Lower lobe of right lung (tissue), 2 donors: ENCODE measurements at places on chromosomes 13 and 19. TPM values are rescaled to one million over a fixed set of nuclear protein-coding genes. Genes with fewer than 3 reads are reported as not detected.
A peak's percentile ranks its signal among the peaks of the same experiment; 100 is the strongest.

GRCh38 chr13:103351035-103351828 is 285.0 kb upstream of the SLC10A2 start:
- no peak overlapping the region for H3K4me3 ChIP-seq
- no peaks in the 10 kb centered on the region for H3K4me1 ChIP-seq
- H3K27me3 ChIP-seq = no peaks in the 10 kb centered on the region
- H3K36me3 ChIP-seq = no peaks in the 10 kb centered on the region
- no peak for DNase-seq

DNA sequence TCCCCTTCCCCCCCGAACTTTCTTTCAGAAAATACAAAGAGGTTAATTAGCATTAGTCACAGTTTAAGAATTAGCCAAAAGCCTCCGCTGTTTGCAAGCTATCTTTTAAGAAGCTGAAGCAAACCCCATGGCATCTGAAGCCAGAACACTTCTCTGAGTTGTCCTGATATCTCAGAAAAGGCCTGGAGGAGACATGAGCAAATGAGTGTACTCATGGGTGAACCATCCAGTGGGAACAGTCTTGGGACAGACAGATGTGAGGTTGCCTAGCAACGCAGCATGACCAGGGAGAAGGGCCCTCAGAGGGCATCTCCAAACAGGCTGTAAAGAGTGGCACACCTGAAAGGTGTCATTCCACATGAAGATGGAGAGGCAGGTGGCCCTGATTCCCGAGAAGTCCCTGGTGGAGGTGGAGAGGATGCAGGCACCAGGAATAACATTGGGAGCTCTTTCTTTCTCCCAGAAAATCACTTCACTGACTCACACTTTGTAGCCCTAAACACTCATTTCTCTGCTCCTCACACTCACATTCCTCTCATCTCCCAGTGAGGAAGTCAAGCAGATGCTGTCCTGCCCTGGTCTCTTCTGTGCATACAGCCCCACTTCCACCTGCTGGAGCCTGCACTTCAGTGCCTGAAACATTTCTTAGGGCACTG is 87.0 kb upstream of the TSHZ3 start:
- no peak for DNase-seq
- H3K36me3 ChIP-seq = no peaks in the 10 kb centered on the region
- H3K27ac ChIP-seq = no peak overlapping the region
- H3K4me3 ChIP-seq = no peak overlapping the region
- no peaks in the 10 kb centered on the region for H3K4me1 ChIP-seq

DNA sequence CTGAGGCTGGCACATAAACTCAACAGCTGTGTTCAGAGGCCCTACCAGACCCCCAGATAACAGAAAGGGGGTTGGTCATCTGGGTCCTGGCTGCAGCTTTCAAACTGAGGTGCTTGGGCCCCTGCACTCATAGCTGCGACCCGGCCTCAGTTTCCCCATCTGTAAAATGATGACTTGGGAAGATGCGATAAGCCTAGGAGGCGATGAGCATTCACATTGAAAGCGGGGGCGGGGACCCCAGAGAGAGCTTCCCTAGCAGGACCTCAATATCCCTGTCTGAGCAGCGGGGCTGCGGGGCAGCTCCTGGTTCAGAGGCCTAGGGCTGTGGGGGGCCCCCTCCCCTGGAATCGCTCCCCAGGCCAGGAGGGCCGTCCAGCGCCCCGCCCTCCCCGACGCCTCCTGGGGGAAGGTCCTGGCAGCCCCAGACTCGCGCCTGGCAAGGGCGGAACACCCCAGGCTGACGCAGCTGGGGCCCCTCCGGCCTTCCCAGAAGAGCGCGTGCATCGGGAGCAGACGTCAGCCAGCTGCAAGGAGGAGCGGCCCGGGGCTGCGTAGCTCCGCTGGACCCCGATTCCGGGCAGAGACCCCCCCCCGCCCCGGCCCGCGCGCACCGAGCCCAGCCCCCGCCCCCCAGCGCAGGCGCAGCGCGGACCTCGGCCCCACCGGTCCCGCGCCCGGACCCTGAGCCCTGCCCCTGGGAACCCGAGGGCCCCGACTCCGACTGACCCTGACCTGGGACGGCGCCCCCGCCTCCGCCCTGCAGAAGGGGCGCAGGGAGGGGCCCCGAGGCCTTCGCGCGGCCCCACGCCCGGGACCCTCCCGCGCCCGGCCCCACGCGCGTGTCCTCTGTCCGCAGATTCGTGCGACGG is 3.5 kb downstream of the FSTL3 start:
- H3K36me3 ChIP-seq = peaks cover 3% of the 10 kb centered on the region
- H3K4me3 ChIP-seq = peak overlapping the region; percentile 67
- peak; percentile 77 for DNase-seq
- peaks cover 40% of the 10 kb centered on the region for H3K4me1 ChIP-seq
- H3K27me3 ChIP-seq = peaks cover 12% of the 10 kb centered on the region
- H3K27ac ChIP-seq = peak overlapping the region; percentile 95

- no peak for DNase-seq
- no peak overlapping the region for H3K27ac ChIP-seq
- H3K4me1 ChIP-seq = no peaks in the 10 kb centered on the region
- no peaks in the 10 kb centered on the region for H3K27me3 ChIP-seq
- H3K4me3 ChIP-seq = no peak overlapping the region
These were observed 692.7 kb downstream of the UQCRFS1 start for GRCh38 chr19:28519952-28520861.

DNA sequence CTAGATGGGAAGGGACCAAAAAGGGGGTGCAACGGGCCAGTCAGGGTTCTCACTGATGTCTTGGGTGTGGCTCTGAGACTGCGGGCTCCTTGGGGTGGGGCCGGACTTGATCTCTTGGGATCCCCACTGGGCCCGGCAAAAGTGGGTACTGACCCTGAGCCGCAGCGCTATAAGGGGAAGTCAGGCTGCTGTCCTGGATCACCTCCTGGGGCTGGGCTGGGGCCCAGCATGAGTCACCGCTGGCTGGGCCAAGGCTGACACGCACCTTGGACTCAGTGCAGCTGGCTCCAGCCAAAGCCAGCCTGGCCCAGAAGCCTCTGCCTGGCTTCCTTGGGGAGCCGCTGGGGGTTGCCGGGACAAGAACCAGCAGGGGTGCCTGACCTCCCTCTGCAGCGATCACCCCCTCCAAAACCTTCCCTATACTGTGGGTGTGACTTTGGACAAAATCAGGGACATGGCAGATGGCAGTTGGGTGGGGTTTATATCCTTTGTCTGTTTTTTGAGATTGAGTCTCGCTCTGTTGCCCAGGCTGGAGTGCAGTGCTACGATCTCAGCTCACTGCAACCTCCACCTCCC is 617 bp upstream of the IQCN start:
- H3K27ac ChIP-seq = peak overlapping the region; percentile 36
- H3K4me3 ChIP-seq = no peak overlapping the region
- H3K4me1 ChIP-seq = peaks cover 49% of the 10 kb centered on the region
- no peaks in the 10 kb centered on the region for H3K27me3 ChIP-seq
- DNase-seq = peak; percentile 79

Gene TNFRSF19
- 21.1 TPM for total RNA-seq

Gene SIGLEC10
- total RNA-seq = 17.4 TPM

Gene ZIC2
- not detected for total RNA-seq

Gene RNF225
- total RNA-seq = not detected

Gene NOTCH3
- total RNA-seq = 52.7 TPM

Gene ZNF134
- 17.4 TPM for total RNA-seq
